ENCODE measurements at places on chromosomes 11 and 22.

DNA sequence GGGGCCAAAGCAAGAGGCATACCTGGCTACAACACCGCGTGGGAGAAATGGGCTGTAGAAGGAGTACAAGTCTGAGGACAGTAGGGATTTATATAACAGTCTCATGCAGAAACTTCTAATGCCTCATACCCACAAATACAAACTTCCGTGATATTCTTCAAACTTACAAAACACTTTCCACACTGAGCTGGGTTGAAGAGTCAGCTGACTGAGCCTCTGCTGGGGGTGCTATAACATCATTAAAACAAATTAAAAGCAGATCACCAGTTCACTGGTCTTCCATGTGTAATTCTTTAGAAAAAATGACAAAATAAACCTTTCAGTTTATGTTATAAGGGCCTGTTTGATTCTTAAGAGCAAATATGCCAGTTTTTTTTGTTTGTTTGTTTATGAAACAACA lies 92.0 kb downstream of the MUC15 start:
- no peak for DNase-seq

DNA sequence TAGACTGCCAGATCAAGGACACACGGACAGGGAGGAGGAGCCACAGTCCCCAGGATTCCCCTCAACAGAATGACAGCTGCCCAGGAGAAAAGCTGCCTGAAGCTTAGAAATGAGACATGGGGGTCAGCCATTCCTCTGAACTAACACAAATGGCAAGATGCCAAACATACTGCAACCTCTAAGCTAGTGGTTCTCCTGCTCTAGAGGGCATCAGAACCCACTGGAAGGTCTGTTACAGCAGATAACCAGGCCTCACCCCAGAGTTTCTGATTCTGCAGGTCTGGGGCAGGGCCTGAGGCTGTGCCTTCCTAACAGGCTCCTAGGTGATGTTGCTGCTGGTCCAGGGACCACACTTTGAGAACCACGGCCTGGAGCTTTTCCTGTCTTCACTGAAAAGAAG lies 28.6 kb upstream of the BID start:
- no peak for DNase-seq

- no peak for DNase-seq
Measured at GRCh38 chr22:32307617-32308016, 50.0 kb upstream of the RFPL3 start.

DNA sequence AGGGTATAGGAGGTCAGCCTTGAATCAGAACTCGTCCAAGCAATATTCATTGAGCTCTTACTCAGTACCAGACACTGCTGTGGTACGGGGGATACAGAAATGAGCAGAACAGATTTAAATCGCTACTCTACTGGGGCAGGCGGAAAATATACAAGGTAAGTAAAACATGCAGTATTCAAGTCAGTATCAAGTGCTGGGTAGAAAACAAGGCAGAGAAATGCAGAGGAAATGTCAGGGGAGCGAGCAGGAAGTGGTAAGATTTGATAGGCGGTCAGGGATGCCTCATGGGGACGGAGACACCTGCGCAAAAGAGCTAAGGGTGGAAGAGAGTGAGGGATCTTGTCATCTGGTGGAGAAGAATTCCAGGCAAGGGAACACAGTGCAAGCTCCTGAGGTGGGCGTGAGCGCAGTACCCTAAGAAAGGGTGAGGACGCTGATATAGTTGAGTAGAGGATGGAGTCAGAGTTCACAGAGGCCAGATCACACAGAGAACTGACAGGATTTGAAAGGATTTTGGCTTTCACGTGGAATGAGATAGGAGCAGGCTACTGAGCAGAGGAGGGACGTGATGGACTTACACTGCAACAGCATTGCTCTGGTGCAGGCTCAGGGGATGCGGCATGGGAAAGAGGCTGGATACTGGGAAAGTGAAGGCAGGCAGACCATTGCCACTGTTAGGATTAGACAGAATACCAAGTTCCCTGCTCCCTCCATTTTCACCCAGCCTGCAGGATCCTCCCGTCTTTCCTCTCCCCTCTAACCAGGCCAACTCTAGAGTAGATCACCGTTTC lies 35.8 kb downstream of the SC5D start:
- peak; percentile 9 for DNase-seq

DNA sequence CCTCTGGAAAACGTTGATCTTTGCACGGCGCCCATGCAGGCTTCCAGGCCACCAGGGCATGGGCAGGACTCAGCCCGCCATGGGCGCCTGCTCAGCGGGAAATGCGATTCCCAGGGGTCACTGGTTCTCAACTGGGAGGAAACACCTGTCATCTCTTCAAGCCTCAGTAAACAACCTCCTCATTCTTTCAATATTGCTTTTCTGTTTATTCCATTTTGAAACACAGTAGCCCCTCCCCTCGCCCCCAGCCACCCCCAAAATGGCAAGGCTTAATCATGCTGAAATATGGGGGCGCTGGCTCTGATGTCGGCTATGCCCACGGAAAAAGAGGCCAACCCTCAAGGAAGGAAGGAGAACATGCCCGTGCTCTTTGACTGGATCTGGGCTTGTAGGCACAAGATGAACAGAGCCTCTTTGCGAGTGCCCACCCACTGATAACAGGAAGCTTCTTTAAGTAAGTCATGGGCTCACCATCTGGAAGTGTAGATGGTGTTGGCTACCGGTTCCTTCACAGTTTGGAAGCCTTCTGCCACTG lies 594 bp upstream of the POU2AF1 start:
- DNase-seq, result no peak

- peak; percentile 95 for DNase-seq
Measured at GRCh38 chr11:65961267-65962140, at the start of gene SART1. Gene SART1 (plus strand): TSS chr11:65961734. CDS start chr11:65961781, 47 bp downstream.

- DNase-seq, result no peak
Measured at GRCh38 chr11:130609121-130610035, 160.9 kb downstream of the ADAMTS15 start.

GRCh38 chr22:45638197-45638596 lies 33.4 kb upstream of the ATXN10 start:
- DNase-seq, result no peak
